ENCODE measurements at places on chromosomes 5 and 9.
A peak's percentile ranks its signal among the peaks of the same experiment; 100 is the strongest.

- DNase-seq: no peak
Measured at GRCh38 chr5:26884481-26884880, 153.9 kb downstream of the CDH9 start.

DNA sequence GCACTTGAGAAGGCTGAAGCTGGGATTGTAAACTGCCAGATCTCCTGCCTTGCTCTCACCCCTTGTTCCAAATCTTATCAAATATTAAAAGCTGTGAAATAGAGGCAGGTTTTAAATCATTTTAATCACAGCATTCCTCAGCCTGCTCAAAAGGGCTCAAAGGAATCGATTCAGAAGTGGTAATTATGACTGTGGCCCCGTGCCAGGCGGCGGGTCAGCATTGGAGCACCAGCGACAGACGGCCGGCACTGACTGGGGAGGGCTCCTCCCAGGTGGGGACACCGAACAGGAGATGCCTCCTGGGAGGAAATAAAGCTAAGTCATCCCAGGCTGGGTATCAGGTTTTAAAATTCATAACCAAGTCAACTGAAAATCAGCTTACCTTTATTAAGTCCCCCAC is 66.7 kb downstream of the KCNIP1 start:
- no peak for DNase-seq

DNA sequence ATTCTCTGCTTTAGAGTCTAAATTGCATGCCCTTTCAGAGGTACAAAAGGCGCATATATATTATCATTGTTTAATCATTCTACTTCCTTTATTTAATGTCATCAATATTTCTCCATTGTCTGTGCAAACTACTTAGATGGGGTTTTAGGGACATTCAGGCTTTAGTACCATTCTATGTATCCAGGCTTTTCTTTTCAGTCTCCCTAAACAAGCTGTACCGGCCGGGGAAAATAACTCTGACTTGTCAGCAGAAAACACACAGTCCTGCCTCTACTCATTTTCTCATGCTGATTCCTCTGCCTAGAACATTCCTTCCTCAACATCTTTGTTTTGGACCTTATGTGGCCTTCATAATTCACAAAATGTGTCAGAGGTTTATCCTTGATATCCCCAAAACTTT is 392.1 kb upstream of the DAB2 start:
- DNase-seq: no peak

DNA sequence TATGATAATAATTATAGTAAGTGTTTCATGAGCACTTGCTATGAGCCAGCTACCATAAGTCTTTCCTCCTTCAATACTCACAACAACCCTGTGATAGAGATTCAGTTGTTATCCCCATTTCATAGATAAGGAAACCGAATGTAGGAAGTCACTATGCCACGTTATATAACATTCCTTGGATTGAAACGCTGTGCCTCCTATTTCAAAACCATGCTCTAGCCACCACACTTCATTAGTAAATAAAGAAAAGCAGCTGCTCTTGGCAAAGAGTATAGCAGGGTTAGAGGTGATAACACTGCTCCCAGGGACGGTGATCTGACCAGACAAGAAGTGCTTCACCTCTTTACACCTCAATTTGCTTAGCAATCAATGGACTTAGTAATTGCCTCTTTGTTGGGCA is 5.5 kb downstream of the ADAMTS12 start:
- DNase-seq: no peak

GRCh38 chr9:112000743-112001142 is 104.1 kb downstream of the UGCG start:
- no peak for DNase-seq

DNA sequence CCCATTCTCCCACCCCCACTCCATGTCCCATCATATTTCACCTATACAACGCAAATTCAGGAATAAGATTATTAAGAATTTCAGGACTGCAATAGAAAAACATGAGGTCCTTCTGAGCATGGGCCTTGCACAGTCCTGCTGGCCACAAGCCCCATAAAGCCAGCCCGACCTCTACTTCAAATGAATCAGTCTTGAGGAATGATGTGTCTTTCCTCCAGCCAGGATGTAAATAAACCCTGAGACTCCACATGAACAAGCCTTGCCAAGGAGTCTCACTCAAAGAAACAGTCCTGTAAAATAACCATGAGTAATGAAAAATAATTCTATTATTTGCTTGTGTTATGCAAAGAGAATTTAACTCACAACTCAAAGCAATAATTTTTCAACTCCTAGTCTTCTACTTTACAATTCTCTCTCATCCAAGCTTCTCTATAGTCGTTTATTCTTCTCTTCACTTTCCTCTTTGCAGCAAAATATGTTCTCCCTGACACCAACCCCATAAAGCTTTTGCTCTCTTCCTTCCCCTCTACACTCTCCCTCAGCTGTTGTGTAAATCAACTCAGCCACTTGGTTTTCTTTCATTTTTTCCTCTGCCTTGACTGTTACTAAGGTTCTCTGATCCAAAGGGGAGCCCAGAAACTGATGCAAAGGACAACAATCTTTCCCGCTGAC is 140.1 kb upstream of the MOCS2 start:
- DNase-seq: no peak

GRCh38 chr5:95822043-95822541 is 434 bp downstream of the GLRX start:
- no peak for DNase-seq

DNA sequence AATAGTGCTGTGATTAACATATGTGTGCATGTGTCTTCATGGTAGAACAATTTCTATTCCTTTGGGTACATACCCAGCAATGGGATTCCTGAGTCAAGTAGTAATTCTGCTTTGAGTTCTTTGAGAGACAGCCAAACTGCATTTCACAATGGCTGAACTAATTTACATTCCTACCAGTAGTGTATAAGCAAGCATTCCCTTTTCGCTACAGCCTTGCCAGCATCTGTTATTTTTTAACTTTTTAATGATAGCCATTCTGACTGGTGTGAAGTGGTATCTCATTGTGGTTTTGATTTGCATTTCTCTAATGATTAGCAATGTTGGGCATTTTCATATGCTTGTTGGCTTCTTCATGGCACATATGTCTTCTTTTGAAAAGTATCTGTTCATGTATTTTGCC is 308.5 kb downstream of the ARRDC3 start:
- no peak for DNase-seq

DNA sequence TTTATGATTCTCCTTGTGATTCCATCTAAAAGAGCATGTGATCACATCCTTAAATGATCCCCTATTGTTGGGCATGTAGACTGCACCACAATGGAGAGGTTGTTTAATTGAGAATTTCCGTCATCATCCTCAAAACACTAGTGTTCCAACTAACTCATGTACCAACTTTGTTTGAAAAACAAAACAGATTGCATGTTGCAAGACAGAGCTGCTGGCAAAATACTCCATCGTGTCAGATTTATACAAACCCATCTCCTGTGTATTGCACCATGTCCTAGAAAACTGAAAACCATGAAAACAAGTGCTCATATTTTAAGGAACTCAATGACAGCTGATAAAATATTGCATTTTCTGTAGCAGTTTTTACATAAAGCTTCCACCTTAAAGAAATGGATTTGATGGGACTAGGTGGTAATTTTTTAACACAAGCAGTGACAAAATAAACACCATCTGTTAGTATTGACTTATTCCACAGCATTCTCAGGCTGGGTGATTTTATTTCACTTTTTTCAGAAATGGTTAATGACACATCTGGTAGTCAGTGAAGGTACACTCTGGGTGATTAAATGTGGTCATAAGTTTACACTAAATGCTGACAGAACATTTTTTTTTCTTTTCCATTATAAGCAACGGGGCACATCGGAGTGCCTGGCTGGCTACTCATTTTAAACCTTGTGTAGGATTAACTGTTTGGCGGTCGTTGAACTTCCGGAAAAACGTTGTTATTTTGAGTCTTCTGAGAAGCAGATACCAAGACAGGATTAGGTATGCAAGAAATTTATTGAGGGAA is 602.9 kb upstream of the WWC1 start:
- no peak for DNase-seq

DNA sequence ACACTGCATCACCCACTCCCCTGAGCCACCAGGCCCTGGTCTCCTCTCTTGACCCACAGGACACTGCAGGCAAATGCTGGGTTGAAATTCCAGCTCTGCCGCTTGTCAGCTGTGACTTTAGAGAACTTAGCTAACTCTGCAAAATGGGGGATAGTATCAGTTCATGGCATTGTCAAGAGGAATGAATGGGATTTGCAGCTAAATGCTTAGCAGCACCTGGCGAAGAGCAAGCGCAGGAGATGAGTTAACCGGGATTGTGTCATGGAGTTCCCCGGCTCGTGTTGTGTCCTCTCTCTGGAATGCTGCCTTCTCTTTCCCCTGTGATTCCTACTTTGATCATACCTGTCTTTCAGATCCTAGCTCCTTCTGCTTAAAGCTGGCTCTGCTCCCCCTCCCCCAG is 67.1 kb downstream of the DAB2IP start:
- no peak for DNase-seq

- DNase-seq: no peak
Measured at GRCh38 chr5:38462976-38463633, 93.3 kb downstream of the LIFR start.

DNA sequence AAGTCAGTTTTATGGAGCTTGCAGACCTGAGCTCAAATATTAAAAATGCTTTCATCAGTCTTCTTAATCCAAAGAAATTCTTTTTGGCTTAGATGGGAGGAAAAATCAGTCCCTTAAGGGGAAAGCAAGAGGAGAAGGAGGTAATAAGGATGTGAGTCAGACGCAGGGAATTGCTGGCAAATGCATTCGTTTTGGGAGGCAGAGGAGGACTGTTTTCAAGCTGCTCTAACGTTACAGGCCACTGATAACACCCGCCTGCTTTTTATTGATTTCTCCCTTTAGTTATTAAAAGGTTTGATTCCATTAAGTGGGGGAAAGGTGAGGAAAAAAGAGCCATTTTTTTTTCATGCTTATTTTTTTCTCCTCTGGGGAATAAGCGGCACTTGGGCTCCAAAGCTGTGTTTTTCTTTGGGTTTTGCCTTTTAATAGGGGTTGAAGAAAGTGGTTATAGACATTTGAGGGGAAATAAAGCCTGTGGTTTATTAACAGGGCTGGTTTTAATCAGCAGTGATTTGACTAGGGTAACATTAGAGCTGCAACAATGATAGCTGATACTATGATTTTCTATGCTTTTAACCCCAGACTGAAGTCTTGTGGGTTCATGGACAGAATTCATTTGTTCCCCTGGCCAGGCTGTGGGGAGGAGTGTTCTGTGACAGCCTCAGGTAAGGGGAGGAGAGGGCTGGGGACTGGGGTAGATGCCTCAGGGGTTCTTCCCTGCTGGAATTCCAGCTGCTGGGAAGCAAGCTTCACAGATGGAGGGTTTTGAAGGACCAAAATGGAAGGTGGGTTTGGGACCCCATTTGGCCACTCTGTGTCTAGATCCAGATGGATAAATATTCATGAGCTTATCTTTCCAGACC is 225.2 kb downstream of the GAS1 start:
- no peak for DNase-seq

- no peak for DNase-seq
Measured at GRCh38 chr5:9118852-9119251, 427.0 kb downstream of the SEMA5A start.

DNA sequence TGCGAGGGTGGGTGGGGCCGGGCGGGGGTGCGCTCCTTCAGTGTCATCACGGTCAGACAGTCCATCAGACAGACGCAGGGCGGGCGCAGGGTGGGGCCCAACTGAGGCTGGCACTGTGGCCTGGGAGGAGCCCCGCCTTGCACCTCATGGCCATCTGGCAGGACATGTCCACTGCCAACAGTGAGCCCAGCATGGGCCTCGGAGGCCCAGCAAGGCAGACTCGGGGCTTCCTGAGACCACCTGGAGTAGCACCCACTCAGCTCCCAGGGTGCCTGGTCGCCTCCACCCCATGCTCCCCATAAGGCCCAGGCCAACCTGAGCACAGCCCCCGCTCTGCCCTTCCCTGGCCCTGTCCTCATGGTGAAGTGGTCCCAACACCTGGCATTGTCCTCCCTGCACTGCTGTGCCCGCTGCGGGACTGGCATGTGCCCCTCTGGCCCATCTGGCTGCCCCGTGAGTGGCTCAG is 8.5 kb upstream of the GPSM1 start:
- DNase-seq: no peak

- DNase-seq: no peak
Measured at GRCh38 chr9:81213456-81213855, 475.9 kb downstream of the TLE1 start.

- no peak for DNase-seq
Measured at GRCh38 chr5:51278539-51278938, 104.7 kb upstream of the ISL1 start.

GRCh38 chr5:34897646-34898045 is 17.7 kb downstream of the RAD1 start:
- no peak for DNase-seq

- no peak for DNase-seq
Measured at GRCh38 chr9:82763656-82764055, 299.3 kb downstream of the RASEF start.

- no peak for DNase-seq
Measured at GRCh38 chr9:137402746-137403145, 20.2 kb downstream of the EXD3 start.

DNA sequence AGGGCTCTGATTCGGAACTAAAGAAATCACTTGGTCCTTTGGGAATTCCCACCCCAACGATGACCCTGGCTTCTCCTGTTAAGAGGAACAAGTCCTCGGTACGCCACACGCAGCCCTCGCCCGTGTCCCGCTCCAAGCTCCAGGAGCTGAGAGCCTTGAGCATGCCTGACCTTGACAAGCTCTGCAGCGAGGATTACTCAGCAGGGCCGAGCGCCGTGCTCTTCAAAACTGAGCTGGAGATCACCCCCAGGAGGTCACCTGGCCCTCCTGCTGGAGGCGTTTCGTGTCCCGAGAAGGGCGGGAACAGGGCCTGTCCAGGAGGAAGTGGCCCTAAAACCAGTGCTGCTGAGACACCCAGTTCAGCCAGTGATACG is 83.4 kb downstream of the GOLPH3 start:
- no peak for DNase-seq

DNA sequence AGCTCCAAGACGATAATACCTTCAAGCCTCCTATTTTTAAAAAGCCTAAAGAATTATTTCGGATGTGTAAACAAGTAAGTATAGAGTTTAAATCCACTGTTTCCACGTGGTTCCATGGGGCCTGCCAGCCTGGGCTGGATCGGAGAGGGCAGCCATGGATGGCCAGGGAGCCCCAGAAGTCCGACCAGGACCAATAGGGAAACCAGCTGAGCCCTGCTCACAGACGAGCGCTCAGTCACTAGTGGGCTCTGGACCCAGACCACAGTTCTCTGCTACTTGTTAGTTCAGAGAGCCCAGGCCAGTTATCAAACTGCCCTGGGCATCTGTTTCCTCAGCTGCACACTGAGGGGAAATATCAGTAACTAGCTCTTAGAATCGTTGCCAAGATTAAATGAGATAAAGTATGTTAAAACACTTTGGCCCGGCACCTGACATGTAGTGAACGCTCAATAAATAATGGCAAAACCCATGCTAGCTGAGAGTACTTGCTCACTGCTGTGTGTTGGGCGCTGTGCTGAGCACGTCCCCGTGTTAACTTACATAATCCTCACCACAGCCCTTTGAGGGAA is 124.8 kb downstream of the RGS3 start:
- DNase-seq: no peak

DNA sequence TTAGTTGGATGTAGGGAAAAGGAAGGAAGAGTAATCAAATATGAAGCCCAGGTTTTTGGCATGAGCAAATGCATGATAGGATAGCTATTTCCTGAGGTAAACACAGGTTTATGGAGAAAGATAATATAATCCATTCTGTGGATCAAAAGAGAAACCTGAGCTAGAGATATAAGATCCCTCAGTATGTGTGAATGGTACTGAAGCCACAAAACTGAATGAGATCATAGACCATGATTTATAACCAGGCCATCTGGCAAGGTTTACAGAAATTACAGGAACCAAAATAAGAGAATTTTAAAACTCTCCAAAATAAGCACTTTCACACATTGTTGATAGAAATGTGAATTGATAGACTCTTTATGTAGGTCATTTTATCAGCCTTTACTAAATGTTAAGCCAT is 28.7 kb upstream of the ECM2 start:
- DNase-seq: peak; percentile 16
